ENCODE measurements at places on chromosomes 5 and 9.

- peak; percentile 43 for DNase-seq
Measured at GRCh38 chr9:20884985-20885593, 146.4 kb downstream of the HACD4 start.

- DNase-seq: no peak
Measured at GRCh38 chr5:4963265-4963664, 176.9 kb upstream of the ADAMTS16 start.

GRCh38 chr5:78137290-78137689, 157.2 kb downstream of the AP3B1 start:
- DNase-seq: no peak

- DNase-seq: peak; percentile 33
Measured at GRCh38 chr9:128683340-128684064, 5.5 kb upstream of the SET start.

DNA sequence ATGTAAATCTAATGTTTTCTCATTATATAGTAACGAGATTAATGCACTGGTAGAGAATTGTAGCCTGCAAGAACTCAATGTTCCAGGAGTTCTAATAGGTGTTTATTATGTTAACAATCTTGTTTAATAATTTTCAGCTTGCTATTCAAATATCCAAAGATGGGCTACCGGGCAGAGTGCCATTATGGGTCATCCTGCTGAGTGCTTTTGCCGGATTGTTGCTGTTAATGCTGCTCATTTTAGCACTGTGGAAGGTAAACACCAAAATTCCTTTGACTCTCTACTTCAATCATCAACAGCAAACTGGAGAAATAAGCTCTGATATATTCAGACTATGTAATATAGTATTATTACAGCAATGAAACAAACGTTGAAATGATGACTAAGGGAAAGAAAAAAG, 41.9 kb upstream of the ITGA2 start:
- DNase-seq: no peak

GRCh38 chr5:115384587-115385375, 88.3 kb upstream of the CCDC112 start:
- no peak for DNase-seq

GRCh38 chr5:168979135-168979534, 321.8 kb downstream of the SLIT3 start:
- DNase-seq: no peak

GRCh38 chr5:54013556-54014194, 296.7 kb downstream of the ARL15 start:
- no peak for DNase-seq

GRCh38 chr9:129496473-129497004, 124.4 kb downstream of the C9orf50 start:
- DNase-seq: peak; percentile 85

- DNase-seq: no peak
Measured at GRCh38 chr5:54159153-54159892, 151.1 kb downstream of the ARL15 start.

DNA sequence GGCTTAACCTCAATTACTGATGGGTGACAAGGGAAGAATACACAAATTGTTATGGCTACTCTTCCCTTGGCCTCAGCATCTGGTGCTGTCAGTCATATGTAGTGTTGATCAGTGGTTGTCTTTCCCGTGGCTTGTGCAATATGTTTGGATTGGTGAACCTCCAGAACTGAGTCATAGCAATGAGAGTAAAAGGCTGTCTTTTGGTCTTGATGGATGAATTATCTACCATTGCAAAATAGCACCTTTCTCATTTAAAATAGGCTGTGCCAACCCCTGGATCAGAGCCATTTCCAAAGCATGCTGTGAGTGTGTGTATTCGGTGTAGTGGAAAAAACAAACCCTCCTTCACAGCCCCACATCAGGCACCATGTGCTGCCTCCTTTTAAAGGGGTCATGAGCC, 14.6 kb upstream of the F2R start:
- DNase-seq: no peak

DNA sequence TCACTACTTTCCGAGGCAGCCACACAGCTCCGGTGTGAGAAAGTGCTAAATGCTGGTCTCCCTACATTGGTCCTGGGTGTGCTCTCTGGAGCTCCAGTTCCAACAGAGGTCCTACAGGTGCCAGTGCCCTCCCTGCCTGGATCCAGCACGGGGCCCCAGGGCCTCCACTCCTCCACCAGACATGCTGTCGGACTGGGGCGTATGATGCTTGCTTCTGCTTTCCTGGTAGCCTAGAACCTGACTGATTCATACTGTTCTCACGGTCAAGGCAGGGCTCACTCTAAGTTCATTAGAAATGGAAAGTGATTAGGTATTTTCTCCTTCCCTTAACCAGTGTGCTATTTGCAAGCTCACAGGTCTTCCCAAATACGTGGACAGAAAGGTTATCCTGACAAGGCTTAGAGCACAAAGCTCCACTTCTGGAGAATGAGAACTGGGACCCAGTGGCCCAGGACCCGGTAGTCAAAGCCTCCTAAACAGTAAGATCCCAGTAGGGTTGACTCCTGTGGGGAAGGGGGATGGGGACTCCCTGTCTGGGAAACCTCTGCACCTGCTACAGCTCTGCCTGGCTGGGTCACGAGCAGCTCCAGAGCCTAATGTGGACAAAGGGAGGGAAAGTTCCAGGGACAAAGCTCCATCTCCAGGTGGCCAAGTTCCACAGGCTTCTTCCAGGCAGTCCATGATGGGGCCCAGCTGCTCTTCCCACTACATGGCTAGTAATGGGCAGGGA, 98.1 kb downstream of the PAX5 start:
- DNase-seq: no peak

DNA sequence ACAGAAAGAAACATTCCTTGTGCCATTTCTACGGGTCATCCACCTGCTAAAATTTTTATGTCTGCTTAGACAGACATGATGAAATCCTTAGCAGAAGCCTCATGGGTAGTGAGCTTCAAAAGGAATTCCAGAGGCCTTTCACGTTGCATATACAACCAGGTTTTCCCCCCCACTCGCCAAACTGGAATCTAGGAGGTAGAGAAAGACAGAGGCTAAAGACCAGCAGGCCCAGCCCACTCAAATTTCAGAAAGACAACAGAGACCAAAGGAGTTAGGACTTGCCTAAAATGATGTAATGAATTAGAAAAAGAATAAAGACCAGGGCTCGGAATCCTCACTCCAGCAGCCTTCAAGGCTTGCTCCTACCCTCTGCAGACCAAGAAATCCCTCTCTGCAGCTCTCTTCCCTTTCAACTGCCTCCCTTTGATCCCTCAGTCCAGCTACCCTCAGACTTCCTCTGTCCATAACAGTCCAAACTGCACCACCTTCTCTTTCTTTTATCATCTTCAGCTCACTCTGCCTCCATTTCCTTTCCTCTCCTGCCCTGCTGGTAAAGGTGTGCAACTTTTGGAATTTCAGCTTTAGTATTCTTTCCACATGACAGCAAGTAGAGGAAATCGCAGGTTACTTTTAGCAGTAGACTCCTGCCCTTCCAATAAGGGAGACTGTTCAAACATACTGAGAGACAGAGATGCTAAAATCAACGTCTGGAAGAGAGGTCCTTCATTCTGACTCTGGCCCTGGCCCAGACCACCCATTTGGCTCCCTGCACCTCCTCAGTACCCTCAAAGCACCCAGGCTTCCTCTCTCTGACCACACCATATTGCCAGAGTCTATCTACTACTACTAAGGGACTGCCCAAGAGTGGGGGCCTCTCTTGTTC, 8.9 kb downstream of the B4GALT1 start:
- no peak for DNase-seq

DNA sequence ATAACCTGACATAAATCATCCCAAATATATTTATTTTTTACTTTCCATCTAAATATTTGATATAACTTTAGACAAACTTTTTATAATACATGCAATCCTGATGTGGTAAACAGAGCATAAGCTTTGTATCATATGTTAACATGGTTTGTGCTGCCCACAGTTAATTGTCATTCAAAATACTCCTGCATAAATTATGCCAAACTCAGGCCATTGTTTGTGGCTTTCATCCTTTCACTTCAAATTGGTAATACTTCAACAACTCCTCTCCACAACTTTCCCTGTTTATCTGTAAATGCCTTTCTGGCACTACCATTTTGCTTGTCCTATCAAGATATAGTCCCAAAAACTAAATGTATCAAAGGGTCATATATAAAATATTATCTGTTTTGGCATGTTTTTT, 586.7 kb downstream of the HINT1 start:
- no peak for DNase-seq

- no peak for DNase-seq
Measured at GRCh38 chr5:171628633-171628974, 157.0 kb upstream of the SMIM23 start.

DNA sequence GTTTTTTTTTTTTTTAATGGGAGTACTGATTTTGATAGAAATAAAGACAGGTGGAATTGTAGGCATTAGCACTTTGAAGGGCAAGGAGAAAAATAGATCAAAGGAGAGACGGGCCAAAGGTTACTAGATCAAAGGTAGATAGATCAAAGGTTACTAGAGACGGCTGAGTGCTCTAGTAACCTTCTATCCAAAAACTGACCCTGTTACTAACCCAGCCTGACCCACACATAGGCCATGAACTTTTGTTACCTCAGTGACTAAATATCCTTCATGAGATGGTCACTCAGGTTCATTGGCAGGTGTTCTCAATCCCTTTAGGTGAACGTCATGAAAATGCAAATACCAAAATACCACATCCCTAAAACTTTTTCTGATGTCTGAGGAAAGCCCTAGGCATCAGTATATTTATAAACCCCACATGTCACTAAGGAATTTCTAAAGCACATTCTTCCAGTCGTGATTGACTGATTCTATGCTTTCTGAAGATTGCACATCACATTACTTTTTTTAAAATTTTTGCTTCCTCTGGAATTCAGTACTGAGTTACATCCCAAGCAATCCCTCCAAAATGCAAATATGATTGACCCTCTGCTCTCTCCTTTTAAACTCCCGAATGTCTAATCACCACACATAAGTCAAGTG, 772.7 kb downstream of the BRINP1 start:
- no peak for DNase-seq

GRCh38 chr5:96933764-96934707, 1.8 kb upstream of the LNPEP start:
- DNase-seq: no peak

- no peak for DNase-seq
Measured at GRCh38 chr9:103474156-103474555, 479.0 kb downstream of the CYLC2 start.

GRCh38 chr5:167050568-167051401, 1240.7 kb upstream of the WWC1 start:
- DNase-seq: no peak

Measured in CD4-positive, alpha-beta T cell (primary cell).